ENCODE measurements at places on chromosomes 6 and 20. TPM values are rescaled to one million over a fixed set of nuclear protein-coding genes. Genes with fewer than 3 reads are reported as not detected.

The RAET1L gene
- total RNA-seq = 3.3 TPM

GRCh38 chr6:37731888-37732287 lies 34.2 kb upstream of the MDGA1 start:
- no peak for DNase-seq

The DEFB114 gene
- not detected for total RNA-seq

- peak; percentile 92 for DNase-seq
Observed at GRCh38 chr6:90295854-90296340, 746 bp downstream of the BACH2 start.

- DNase-seq = peak; percentile 49
Observed at GRCh38 chr6:146962329-146962728, 241.9 kb upstream of the STXBP5 start.

DNA sequence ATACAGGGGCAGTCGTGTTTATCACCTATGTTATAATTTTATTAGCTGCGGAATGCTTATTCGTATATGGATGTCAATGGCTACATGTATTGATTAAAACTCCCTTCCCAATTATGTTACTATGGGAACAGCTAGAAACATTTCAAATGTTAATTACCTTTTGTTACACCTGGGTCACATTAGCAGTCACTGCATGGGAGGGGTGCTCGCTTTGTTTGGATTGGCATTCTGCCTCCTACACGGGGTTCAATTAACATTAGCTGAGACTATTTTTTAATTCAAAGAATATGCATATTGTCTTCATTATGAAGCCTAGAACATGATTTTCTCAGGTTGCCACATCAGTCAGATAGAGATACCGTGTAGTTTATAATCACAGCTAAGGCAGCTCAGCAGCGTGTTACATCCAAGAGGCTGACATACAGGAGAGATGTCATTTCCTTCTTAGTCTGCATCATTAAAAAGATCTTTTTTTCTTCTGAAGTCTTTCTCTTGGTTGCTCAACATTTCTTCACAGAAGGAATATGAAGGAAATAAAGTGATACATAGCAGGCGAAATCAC lies 76.2 kb upstream of the RPS6KA2 start:
- DNase-seq = no peak

DNA sequence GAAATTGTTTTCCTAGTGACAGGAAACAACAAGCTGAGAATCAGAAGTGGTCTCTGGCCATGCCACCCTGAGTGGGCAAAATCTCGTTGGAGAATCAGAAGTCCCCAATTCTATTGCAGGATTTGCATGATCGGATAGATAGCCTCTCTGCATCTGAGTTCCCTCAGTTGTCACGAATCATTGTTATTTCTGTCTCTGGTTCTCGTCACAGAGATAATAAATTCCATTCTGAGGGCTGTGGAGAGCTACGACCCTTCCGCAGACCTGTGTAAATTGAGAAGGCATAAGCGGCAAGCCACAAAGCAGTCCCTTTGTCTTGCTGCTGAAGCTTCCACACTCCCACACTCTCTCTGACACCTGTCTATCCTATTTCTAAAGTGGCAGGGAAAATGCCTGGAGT lies 102.4 kb upstream of the CNR1 start:
- peak; percentile 41 for DNase-seq

GRCh38 chr6:11231564-11232192 lies 790 bp downstream of the NEDD9 start:
- no peak for DNase-seq

The SMLR1 gene
- 0.16 TPM for total RNA-seq

The ERVFRD-1 gene
- 0.57 TPM for total RNA-seq

DNA sequence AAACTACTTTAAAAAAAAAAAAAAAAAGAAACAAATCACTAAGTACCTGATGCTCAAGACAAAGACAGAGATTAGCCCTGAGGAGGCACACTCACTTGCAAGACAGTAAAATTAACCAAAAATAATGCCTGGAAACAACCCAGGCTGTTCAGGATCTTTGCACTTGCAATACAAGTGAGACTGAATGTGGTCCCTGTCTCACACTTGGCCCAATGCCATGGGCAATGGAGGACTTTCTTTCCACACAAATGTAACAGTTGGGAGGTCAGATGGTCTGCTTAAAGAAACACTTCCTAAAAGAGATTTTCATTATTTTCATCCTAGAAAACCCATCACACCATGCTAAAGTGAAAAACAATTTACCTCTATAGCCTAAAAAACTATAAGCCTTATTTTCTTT lies 16.2 kb downstream of the STAU1 start:
- DNase-seq = no peak

DNA sequence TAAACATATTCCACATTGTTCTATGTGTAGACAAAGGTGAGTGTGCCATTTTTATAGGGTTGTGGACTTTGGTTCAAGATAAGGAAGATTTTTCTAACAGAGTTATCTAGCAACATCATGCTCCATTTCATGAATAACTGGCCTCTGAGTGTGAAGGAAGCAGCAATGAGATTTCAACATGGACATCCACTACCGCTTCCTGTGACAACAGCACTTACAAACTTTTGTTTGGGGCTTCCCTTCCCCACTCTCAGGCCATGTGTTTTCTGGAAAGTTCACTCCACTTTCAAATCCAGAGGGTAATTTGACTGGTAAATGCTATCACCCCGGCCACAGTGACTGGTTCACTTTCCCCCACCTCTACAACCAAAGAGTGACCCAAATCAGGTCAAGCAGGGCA lies 38.1 kb upstream of the PROKR2 start:
- no peak for DNase-seq

DNA sequence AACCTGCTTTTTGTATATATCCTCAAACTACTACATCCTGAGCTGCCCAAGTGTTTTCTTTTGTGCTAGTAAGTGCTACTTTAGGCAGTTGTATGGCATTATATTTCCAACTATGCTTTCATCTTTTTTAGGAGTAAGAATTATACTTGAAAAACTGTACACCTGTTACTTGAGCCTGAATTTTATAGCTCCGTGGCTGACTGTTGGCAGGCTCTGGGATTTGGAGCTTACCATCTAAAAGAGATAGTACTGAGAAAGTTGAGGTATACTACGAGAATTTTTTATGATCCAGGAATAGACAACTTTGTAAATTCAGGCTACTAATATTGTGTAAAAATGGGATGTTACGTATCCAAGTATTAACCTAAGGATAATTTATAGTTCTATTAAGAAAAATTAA lies 32.4 kb downstream of the RNF217 start:
- no peak for DNase-seq

DNA sequence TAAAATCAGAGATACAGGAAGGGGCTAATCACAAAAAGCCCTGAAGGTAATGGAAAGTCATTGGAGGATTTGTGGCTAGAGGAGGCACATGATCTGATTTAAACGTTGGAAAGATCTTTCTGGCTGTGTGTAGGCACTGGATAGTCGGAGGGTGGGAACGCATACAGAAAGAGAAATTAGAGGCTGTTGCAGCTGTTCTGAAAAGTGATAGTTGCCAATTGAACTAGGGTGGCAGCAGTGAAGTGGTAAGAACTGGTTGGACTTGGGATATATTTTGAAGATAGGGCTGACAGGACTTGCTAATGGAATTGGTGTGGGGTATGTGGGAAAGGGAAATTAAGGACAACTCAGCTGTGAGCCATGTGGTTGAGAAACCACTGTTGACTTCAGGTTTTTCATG lies 223.6 kb downstream of the OGFRL1 start:
- no peak for DNase-seq
